Sciatic nerve (tissue), 2 donors: ENCODE measurements at places on chromosomes 12 and 14. TPM values are rescaled to one million over a fixed set of nuclear protein-coding genes. Genes with fewer than 3 reads are reported as not detected.

- no peak for DNase-seq
Measured at GRCh38 chr14:61925043-61925442, 162.8 kb downstream of the SNAPC1 start.

GRCh38 chr12:89770391-89770790 is 61.8 kb upstream of the ATP2B1 start:
- no peak for DNase-seq

- DNase-seq, result no peak
Measured at GRCh38 chr14:102178806-102179205, 39.1 kb downstream of the WDR20 start.

COX8C gene
- total RNA-seq, result not detected

- DNase-seq, result no peak
Measured at GRCh38 chr14:69133206-69134125, 19.5 kb downstream of the DCAF5 start.

RTN1 gene
- 5.4 TPM for total RNA-seq

TEX52 gene
- total RNA-seq, result not detected

MYL2 gene
- not detected for total RNA-seq

- DNase-seq, result no peak
Measured at GRCh38 chr12:65477721-65478120, 199.2 kb downstream of the MSRB3 start.

KRT78 gene
- not detected for total RNA-seq

KRT3 gene
- not detected for total RNA-seq

GRCh38 chr12:53378724-53379388 is 1.1 kb upstream of the SP1 start:
- DNase-seq, result no peak

DNA sequence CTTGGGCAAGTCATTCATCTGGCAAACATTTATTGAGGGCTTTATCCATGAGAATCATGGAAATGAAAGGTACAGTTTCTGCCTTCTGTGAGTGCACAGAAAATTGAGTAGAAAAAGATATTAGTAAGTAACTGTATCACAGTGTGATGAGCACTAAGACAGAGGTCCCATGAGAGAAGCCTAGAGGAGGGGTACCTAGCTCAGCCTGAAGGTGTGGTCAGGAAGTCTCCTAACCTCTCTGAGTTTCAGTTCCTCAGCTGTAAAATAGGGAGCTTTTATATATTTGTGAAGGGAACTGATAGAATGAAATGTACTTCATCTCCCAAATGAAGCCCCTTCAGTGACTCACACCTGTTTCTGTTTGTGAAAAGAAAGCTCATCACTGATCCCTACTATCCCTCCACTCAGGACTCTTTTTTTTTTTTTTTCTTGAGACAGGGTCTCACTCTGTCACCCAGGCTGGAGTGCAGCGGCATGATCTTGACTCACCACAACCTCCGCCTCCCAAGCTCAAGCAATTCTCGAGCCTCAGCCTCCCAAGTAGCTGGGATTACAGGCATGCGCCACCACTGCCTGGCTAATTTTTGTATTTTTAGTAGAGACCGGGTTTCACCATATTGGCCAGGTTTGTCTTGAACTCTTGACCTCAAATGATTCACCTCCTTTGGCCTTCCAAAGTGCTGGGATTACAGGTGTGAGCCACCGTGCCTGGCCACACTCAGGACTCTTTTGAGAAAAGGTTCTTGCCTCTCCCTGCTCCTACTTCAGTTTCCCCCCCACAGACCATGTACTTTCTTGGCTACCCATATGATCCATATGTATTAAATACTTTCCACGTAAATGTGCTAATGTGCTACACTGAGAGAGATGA is 93.7 kb upstream of the FUT8 start:
- DNase-seq, result no peak

DNA sequence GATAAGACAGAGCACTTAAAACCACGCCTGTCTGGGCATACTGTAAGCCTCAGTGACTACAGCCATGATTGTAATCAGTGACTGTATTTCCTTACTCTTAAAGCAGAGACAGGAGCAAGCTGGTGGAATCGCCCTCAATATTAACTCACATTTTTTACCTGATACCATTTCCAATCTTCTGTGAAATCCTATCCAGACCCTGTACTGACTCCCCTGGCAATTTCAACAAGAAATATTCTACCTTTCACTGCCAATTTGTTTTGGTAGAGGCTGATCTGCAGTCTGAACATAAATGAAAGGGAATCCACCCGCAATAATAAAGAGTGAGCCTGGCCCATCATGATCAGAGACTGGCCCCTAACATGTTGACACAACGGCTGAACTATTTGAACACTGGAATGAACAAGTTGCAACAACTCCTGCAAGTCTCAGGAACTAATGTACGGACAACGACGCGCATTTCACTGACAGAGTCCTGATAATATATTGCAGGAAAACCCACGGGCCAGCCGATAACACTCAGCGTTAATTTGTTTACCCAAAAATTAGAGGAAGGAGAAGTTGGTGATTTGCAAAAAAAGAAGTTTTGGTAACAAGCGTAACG is 195.5 kb upstream of the BTG1 start:
- DNase-seq, result no peak

GRCh38 chr14:94971750-94972149 is 185.6 kb downstream of the DICER1 start:
- DNase-seq, result no peak

- DNase-seq, result no peak
Measured at GRCh38 chr14:106622200-106622745, 1095.9 kb downstream of the TMEM121 start.

DNA sequence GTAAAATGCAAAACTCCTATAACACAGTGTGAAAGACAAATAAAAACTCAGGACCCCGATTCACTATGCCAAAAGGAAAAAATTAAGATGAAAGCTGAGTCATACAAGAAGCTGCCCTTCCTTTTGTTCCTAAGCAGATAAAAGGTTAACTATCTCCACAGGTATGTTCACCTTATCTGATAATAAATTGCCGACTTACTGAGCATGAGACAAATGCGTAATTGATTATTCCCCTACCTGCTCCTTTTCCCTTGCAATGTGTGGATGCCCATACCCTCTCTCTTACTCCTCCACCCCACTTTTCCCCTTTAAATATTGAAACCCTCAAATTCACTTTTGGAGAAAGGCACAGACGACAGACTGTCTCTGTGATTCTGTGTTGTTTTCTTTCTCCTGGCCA is 148.6 kb upstream of the TMEM260 start:
- no peak for DNase-seq

JPH4 gene
- total RNA-seq, result 0.85 TPM

DNA sequence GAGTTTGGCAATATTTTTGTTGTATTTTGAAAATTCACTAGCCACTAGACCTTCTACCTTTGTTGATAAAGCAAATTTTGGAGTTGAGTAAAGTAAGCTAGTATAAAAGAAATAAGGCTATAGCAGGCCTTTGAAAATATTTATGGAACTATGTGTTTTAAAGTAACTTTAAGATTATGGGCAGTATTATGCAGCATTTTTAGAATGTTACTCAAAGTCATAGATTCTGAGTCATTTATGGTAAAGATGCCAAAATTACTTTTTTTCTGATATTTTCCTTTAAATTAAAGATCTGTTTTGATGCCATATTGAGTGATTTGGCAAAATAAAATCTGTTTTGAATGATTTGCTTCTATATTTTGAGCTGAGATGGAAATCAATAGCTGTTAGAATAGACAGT is 57.2 kb downstream of the SYNE2 start:
- DNase-seq, result no peak

SERPINA12 gene
- total RNA-seq, result not detected

- no peak for DNase-seq
Measured at GRCh38 chr14:50666772-50667683, 1.1 kb downstream of the SAV1 start.

OVCH1 gene
- 4.9 TPM for total RNA-seq

VRTN gene
- not detected for total RNA-seq

- no peak for DNase-seq
Measured at GRCh38 chr12:97535582-97535981, 73.0 kb downstream of the RMST start.

TDG gene
- total RNA-seq, result 18.4 TPM

- DNase-seq, result no peak
Measured at GRCh38 chr14:95482627-95483308, 33.7 kb downstream of the SYNE3 start.

- no peak for DNase-seq
Measured at GRCh38 chr14:82595466-82595865, 1061.8 kb upstream of the SEL1L start.

DNA sequence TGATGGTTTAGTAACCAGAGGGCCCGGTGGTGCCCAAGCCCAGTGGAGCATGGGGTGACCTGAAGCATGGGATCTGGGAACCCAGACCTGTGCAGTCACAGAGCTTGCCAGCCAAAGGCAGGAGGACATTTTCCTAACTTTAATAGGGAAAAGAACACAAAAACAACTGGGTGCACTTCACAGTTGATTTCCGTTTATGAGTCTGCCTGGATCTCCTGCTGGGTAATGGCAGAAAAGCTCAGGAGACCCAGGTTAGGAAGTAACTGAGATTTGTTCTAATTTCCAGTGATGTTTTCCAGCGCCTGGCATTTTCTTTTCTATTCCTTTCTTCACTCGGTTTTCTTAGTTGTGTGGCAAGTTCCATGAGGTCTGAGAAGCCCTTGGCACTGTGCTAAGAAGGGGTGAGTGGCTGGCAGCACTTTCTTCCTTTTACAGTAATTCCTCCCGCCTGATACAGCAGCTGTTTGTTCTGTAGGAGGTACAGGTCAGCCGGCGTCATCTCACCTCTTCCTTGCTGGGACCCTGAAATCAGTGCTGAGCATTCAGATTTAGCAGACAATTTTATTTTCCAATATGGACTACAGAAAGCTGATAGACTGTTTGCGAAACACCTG is 5.1 kb downstream of the CACNA1C start:
- no peak for DNase-seq

DNA sequence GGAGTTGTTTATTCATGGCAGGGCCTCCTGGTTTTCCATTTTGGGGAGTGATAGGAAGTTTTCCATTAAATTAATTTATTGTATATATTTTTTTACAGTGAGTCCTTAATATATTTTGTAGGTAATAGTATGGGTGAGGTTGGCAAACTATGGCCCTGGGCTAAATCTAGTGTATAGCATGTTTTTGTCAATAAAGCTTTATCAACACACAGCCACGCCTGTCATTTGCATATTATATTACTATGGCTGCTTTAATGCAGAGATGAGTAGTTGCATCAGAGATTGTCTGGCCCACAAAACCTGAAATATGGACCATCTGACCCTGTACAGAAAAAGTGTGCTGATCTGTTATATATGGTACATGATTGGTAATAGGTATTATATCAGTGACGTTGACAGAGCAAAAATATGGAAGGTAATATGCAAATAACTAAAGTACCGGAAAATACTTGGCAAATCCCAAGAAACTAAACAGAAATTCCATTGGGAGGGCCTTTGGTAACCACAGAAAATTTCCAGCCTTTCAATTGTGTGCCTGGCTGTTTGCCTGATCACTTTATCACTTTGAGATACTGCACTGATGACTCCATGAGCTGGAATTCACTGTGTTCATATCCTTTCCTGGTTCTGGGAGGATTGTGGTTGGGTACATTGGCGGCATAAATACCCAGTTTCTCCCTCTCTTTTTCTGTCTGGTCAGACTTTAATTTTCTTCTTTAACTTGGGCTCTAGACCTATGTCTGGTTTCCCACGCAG is 61.7 kb upstream of the RFLNA start:
- DNase-seq, result no peak

DNA sequence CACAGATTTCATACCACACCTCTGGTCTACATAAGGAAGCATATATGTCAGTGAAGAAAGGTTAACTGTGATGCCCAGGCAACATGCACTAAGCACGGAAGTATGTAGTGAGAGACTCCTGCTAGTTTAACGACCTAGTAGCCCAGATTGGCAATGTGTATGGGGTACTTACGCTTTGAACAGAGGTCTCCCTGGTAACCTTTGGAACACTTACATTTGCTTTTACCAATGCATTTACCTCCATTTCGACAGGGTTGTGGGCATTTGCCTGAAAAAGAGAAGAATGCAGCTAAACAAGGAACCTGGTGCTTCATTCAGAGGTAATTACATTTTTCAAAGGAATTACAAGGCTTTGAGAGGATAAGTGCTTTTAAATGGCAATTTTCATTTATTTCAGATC is 65.2 kb downstream of the WIF1 start:
- DNase-seq, result no peak

- DNase-seq, result peak; percentile 88
Measured at GRCh38 chr14:104976198-104977007, 1.8 kb downstream of the AHNAK2 start.

GRCh38 chr12:57418255-57418654 is 12.6 kb downstream of the R3HDM2 start:
- DNase-seq, result no peak

- DNase-seq, result no peak
Measured at GRCh38 chr14:91927800-91928199, 19.7 kb downstream of the FBLN5 start.

DNA sequence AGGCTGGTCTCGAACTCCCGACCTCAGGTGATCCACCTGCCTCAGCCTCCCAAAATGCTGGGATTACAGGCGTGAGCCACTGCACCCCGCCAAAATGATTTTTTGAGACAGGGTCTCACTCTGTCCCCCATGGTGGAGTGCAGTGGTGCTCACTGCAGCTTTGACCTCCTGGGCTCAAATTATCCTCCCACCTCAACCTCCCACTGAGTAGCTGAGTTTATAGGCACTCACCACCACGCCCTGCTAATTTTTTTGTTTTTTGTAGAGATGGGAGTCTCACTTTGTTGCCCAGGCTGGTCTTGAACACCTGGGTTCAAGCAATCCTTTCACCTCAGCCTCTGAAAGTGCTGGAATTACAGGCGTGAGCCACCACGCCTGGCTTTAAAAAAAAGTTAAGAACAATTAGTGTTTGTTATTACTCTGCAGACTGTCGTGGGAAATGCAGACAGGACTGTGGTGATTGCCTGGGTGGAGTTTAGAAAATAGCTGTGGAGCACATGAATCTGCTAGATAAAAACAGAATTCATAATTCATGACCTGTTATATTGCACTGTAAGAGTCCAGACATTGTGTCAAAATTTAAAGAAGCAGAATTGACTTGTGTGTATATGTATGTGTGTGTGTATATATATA is 9.2 kb upstream of the COX6A1 start:
- no peak for DNase-seq

- DNase-seq, result no peak
Measured at GRCh38 chr14:56543436-56543835, 36.2 kb upstream of the TMEM260 start.

DNA sequence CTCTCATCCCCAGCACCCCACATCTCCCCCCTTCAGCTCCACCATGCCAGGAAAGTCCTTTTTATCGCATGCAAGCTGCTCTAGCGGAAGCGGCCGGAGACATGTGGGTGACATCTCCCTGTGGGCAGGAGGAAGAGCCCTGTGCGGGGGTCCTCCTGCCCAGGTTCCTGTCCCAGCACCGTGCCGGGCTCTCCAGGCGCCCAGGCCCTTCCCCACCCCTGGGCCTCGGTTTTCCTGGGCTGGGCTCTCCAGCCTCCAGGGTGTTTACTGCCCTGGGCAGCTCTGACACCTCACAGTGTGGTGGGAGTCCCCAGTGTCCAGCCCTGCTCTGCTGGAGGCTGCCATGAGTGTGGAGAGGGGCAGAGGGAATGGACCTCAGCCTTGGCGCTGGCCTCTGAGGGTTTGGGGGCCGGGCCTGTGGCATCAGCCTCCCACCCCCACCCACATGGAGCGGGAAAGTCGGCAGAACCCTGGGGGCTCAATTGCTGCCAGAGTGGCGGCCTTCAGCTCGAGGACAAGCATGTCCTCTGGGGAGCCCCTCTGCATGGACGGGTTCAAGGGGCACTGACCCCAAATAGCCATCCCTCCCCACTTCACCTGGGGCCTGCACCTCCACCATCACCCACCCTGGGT is 16.9 kb downstream of the ASPG start:
- no peak for DNase-seq

PGAM5 gene
- 12.1 TPM for total RNA-seq
